Putamen (tissue), 1 donor: ENCODE measurements at places on chromosomes 12 and 14.

- no peak for DNase-seq
Observed at GRCh38 chr14:76589246-76589645, 172.0 kb upstream of the VASH1 start.

DNA sequence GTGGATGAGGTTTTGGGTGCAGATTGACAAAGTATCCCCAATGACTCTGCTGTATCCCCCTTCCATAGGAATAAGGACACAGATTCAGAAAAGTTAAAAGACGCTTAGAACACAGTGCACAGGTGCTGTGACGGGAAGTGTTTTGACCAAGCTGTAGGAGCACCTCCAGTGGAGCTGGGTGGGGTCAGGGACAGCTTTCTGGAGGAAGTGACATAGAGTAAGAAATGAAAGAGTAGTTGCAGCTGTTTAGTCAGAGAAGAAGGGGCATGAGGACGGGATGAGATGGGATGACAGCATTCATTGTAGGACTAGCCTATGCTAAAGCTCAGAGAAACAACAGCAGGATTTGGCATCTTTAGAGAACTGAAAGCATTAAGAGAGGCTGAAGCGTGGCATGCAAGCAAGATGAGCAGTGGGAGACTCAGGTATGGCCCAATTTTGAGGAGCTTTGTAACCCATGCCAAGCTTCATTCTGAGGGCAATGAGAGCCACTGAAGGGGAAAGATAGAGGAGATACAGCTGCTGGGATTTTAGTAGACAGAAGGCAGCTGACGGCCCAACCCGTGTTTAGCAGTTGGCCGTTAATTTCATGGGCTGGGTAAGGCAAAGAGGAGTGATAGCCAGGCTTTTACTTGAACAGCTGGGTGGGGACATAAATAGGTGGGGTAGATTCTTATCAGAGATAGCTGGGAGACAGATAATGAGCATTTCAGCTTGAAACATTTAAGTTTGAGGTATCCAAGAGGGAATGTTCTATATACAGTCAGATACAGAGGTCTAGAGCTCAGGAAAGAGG, 131.8 kb upstream of the KRAS start:
- DNase-seq = no peak

DNA sequence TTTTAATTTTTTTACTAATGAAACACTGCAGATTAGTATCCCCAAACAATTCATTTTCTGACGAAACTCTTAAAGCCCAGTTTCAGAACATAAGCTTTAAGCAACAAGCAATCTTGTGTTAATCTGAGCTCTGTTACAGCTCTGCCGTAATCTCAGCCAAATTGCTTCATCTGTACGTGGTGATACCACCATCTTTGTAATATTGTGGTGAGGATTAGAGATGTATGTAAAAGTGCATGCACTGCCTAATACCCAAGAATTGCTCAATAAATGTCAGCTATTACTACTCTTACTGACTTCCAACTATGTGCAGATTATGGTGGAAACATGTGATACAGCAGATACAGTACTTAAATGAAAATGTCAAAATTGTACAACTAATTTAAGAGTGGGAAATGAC, 1.8 kb downstream of the AKAP5 start:
- no peak for DNase-seq

DNA sequence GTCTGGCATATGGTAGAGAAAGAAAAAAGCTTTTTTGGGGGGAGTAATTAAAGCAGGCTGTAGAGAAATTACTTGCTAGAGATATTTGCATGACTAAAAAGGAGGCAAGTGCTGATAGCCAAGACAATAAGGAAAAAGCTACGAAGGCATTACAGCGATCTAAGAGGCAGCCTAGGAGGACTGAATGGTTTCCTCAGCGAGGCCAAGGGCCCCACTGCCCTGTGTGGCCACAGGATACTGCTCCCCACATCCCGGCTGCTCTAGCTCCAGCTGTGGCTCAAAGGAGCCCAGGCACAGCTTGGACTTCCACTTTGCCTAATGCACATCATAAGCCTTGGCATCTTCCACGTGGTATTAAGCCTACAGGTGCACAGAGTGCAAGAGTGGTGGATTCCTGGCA, 53.6 kb downstream of the LRRIQ1 start:
- no peak for DNase-seq

DNA sequence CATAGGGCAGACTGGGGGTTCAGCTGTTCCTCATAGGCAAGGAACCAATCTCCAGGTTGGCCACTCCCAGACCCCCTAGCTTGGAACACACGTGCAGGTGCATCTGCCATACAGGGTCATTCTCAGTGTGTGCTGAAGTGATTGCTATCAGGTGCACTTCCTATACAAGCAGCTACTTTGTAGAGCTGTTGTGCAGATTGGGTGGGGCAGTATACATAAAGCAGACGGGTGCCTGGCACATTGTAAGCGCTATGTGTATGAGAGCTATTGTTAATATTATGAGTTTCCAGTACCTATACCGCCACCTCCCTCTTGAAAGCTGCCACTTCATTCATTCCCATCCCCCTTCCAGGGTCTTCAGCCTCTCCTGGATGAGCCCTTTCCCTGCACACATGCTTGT, 17.3 kb downstream of the IRF2BPL start:
- no peak for DNase-seq

DNA sequence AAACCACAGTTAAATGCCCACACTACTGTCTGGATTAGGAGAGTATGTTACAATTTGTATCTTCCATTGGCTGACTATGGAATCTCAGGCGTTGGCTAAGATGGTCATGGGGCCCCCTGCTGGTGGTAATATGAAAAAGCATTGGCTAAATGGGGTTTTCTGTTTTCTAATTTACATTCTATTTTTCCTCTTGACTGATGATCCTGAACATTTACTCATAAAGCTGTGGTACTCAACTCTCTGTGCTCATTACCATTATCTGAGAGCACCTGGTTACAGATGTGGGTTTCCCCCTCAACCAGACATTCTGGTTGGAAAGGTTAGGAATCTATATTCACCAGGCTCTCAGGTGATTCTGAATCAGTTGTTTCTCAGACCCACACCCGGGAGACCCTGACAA, 64.8 kb downstream of the WSCD2 start:
- no peak for DNase-seq

DNA sequence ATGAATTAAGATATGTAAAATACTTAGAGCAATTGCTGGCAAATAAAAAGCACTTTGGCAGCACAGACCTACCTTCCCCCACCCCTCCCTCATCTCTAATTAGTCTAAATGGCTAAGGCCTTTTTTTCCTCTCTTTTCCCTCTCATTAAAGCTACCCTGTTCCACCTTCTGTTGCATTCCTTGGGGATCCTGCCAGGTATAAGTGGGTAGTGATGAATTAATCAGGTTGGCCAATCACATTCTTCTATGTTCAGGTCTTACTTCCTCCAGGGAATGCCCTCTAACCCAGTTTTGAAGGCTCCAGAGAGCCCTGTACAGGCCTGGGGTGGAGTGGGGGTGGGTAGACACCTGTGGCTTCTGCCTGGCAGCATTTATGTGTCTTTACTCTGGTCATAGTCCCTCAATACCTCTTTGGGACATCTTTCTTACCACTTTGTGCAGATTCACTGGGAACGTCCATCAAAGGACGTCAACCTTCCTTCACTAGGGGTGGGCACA, 28.4 kb downstream of the HSPB8 start:
- DNase-seq = no peak

DNA sequence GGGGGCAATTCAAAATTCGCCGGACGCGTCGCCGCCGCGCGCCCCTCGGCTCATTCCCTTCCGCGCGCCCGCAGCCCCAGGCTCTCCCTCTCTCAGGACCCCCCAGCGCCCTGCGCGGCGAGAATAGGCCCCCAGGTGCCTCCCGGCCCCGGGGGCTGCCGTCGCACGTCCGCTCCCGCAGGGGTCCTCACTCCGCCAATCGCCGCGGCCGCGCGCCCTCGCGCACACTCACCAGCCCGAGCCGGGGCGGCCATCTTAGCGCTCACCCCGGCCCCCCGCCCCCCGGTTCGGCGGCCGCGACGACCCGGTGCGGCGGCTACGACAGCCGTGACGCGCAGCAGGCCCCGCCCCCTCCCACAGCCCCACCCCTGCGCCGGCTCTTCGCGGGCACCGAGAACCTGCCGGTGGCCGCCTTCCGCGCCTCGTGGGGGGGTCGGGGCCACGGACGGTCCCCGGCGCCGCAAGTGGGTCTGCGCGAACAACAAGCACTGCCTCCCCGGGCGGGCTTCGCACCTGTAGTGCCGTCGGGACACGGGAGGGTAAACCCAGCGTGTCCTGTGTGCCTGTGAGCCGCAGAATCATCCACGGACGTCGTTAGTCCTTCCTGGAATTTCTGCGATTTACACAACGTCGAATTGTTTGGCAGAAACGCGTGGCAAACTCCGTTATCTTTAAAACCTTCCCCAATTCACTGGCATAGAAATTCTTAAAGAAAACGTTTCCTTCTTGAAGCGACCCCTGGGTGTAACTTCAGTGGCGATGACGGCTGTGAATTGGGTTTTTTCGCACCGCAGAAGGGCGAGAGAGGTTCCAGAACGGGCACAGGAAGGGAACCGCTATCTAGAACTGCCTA, 2.5 kb downstream of the USP44 start:
- peak; percentile 47 for DNase-seq

- DNase-seq = no peak
Observed at GRCh38 chr14:77311217-77311616, 9.5 kb downstream of the POMT2 start.

DNA sequence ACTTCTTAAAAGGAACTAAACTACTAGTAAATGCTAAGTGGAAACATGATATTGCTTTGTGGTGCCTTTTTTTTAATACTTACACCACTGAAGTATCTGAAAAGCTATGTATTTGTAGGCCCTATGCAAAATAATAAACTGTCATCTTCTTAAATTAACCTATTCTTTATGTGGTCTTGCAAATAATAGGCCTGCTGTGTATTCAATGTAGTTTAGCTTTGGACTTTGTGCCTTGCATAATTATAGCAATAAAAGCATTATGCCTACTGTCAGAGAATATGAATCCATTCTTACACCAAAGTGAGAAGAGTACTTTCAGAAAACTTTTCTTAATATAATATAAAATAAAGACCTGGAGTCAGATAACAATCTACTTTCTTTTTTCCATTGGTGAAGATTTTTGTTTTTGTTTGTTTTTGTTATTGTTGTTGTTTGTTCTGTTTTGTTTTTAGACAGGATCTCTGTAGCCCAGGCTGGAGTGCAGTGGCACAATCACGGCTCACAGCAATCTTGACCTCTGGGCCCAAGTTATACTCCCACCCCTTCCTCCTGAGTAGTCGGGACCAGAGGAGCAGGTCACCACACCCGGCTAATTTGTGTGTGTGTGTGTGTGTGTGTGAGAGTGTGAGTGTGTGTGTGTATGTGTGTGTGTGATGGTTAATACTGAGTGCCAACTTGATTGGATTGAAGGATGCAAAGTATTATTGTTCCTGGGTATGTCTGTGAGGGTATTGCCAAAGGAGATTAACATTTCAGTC, 213.8 kb downstream of the SLC6A15 start:
- DNase-seq = no peak

DNA sequence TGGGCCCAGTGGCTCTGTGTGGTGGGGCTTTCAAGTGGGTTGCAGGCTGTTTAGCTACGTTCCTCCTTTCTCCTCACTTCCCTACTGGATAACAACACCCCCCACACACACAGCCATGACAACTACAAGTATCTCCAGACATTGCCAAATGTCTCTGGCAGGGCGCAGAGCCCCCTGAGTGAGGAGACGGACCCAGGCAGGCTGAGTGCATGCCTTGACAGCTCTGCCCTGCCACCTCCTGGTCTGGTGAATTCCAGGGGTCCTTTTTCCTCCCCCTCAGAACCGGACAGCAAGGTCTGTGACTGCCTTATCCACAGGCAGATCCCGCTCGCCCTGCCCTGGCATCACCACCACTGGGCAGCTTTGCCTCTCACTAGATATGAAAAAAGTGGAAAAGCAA, 276.5 kb downstream of the TMEM132C start:
- no peak for DNase-seq

DNA sequence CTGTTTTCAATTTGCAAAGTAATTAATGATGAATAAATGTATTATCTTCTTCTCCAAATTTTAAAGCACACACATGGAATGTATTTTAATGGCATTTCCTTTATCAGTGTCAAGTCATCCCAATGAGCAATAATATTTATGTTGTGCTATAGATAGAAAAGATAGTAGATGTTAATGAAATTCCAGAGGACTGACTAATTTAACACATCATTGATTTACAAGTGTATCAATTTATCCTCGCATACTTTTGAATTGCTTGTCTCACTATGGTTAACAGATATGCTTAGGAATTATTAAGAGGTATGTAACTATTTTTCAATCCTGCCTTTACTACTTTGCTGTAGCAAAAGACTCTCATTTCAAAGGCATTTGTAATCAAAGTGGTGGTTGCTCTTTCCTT, 842.9 kb downstream of the SLC6A15 start:
- no peak for DNase-seq

- no peak for DNase-seq
Observed at GRCh38 chr12:93552427-93552826, 20.0 kb upstream of the SOCS2 start.

DNA sequence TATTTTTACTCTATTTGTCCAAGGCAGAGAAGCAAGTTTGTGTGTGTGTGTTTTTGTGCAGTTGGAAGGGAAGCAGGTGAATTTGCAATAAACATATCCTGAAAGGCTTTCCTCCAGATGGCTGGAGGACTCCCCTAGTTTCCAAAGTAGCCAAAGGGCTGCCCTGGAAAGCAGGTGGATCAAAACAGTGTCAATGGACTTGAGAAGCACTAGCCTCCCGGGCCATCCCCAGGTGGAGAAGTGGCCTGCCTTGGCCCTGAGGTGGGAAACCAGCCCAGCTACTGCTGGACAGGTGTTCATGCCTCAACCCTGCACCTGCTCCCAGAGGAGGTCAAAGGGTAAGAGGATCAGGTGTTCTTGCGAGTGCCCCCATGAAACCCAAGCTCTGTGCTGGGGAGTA, 1046.9 kb downstream of the VRK1 start:
- DNase-seq = no peak

- no peak for DNase-seq
Observed at GRCh38 chr14:67576216-67576955, 23.7 kb downstream of the PIGH start.

- no peak for DNase-seq
Observed at GRCh38 chr14:80585506-80585835, 356.1 kb downstream of the CEP128 start.

- no peak for DNase-seq
Observed at GRCh38 chr12:1947081-1947480, 28.6 kb upstream of the CACNA2D4 start.

- DNase-seq = peak; percentile 81
Observed at GRCh38 chr12:119710965-119711551, 43.1 kb downstream of the PRKAB1 start.

- DNase-seq = no peak
Observed at GRCh38 chr12:97235102-97235501, 227.5 kb upstream of the RMST start.

GRCh38 chr12:41188058-41188840, at the start of gene PDZRN4:
Gene PDZRN4 (plus strand): TSS chr12:41188320.
- no peak for DNase-seq
